ENCODE measurements at places on chromosomes 7 and 10. TPM values are rescaled to one million over a fixed set of nuclear protein-coding genes. Genes with fewer than 3 reads are reported as not detected.

SPDYE6 gene
- not detected for total RNA-seq

NOD1 gene
- 16.6 TPM for total RNA-seq

GIMAP8 gene
- total RNA-seq: 15.4 TPM

CFAP43 gene
- 0.24 TPM for total RNA-seq

EPO gene
- total RNA-seq: not detected

ATXN7L1 gene
- 9.7 TPM for total RNA-seq

MKI67 gene
- total RNA-seq: 2.0 TPM

DNA sequence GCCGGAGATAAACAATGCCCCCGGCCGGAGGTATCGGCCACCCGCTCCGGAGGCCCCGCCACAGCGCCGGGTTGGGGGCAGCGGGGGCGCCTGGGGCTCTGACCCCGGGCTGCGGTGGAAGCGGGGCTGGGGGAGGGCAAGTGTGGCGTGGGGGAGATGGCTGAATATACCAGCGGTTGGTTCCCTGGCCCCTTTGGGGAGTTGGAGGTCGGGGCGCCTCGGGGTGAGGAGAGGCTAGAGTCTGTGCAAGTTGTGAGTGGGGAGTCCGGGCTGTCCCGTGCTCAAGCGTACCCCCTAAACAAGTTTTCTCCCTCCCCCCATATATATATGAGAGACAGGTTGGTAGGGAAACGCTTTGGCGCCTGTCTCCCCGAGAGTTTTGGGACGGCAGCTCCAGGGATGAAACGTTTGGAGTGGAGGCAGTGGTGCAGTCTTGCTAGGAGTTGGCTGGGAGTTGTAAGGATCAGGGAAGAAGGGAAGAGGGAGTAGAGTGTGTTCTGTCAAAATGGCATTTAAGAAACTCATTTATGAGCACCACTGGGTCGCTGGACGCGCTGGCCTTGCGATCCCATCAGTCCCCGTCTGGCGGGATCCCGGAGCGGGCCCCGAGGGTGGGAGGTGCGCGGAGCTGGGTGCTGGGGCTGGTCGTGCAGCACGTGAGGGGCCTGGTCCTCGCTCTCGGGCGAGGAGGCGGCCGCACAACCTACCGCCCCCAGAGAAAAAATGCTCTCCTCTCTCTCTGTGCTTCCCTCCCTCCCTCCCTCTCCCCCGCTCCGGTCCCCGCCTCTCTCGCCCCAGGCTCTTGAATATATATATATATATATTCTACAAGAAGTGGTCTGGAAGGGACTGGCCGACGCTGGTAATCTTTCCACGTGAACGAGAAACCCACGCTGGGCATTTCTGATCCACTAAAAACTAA lies 1.1 kb downstream of the TET1 start:
- peak; percentile 82 for DNase-seq

- no peak for DNase-seq
These were observed 52.9 kb downstream of the CALD1 start for GRCh38 chr7:134832367-134832766.

GRCh38 chr7:112160771-112161150 lies 45.4 kb downstream of the DOCK4 start:
- DNase-seq: no peak

GRCh38 chr7:75885036-75885435 lies 6.2 kb downstream of the RHBDD2 start:
- DNase-seq: no peak

DNA sequence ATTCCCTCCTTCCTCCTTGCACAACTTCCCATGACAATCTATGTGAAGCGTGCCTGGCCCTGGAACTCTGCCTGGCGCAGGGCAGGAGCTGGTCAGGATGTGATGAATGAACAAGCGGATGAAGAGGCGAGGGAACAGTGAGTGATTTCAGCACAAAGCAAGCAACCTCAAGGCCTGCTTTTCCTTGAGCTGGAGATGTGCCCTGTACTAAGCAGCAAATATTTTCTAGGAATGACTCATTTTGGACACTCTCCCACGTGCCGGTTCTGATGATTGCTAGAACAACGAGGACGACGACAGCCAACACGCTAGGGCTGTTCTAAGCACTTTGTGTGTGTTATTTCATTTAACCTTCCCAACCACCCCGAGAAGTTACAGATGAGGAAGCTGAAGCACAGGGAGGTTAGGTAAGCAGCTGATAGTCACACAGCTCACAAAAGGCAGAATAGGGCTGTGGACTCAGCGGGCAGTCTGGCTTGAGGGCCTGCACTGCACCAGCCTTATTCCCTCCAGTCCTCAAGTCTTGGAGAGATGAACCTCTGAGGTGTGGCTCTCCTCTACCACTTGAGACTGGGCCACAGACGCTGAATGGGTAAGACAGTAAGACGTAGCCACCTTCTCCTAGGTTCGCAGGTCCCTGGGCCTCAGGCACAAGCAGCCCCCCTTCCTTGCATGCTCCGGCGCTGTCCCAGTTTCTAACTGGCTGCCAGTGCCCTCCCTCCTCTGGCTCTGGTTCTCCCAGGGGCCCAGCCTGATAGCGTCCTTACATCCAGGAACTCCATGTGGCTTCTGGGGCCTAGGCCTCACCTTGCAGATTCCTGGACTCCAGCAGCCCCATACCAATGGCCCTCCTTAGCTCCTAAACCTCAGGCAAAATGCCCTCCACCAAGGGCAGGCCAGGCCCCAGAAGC lies 59.0 kb downstream of the YKT6 start:
- DNase-seq: peak; percentile 93

DNA sequence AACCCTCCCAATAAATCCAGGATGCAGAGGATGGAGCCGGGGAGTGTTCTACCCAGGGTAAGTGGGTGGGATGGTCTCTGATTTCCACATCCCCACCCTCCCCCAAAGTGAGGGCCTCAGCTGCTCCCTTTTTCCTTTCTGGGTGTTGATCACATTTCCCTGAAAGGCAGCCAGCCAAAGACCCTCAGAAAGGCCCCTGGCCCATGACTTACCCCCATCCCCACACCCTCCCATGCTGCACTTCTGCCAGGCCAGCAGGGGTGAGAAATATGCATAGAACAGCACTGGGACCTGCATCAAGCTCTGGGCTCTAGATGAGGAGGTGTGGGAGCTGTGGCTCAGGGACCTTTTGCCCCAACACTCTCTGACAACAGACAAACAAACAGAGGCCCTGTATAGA lies 927.3 kb upstream of the ZNF722 start:
- no peak for DNase-seq

DNA sequence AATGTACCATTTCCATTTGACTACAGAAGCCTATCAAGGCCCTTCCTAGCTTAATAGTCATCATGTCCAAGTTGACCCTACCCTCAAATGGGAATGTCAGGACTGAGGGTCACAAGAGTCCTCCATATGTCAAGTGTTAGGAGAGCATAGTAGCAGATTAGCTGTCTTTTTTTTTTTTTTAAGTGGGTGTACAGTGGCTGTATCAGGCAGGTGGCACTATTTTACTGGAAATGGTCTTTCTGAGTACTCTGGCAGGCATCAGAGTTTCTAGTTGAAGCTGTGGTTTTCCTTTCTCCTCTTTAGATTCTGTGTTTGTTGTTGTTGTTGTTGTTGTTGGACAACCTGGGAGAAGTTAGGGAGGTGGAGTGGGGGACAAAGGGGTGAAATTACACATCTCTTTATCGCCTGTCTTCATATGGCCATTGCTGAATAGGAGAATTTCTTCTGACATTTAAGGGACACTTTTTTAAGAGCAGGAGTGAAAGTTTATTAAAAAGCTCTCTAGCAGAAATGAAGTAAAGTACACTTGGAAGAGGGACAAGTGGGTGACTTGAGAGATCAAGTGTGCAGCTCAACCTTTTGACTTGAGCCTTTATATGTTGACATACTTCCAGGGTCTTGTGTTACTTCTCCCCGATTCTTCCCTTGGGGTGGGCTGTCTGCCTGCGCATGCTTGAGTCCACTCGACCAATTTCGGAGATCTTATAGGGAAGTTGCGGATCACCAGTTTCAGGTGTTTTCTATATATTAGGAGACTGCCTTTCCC lies 104.1 kb upstream of the FOXP2 start:
- DNase-seq: no peak

DNA sequence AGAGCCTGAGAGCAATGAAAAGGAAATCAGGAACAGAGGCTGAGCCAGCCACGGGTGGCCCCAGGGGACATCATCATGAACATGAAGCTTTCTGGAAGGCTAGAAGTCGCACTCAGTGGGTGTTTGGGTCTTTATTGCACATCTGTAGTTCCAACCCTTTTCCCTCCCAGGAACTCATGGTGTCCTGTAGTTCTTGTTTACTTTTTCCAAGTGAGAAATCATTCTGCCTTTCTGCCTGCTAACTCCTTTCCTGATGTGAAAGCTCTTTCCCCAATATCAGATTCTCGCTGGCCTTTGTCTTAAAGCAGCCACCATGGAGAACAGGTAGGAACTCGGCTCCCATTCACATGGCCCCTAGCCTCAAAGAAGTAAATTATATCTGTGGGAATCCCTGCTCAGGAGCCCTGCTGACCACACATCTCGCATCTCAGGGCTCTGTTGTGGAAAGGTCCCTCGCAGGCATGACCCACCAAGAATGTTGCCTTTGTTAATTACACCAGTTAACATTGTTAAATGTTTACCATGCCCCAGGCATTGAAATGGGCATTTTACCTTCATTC lies 542.7 kb downstream of the TNS3 start:
- no peak for DNase-seq

DNA sequence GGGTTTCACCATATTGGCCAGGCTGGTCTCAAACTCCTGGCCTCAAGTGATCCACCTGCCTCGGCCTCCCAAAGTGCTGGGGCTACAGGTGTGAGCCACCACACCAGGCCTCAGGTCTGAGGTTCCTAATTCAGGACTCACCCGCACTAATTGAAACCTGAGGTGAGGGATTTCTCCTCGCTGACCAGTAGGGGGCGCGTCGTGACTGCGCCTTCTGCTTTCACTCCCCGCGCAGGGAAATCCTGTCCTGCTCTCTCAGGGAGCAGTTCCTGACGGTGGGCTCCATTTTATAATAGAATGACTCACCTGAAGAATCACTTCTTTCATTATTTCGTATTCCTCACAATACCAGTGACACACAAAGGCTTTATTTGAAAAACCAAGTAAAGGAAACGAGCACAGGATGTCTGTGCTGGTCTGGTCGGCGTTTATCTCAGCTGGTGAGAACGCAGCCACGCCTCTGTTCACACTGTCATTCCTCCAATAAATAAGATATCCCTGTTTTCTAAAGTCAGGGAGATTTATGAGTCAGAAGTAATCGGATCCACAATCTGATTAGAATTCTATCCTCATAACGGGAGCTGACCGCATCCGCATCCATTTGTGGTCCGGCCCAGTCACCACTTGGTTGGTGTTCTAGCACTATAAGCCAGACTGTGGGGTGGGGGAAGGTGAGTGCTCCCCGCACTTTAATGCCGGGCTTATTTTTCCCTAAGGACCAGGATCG lies 35.4 kb downstream of the BAG3 start:
- DNase-seq: peak; percentile 94

DNA sequence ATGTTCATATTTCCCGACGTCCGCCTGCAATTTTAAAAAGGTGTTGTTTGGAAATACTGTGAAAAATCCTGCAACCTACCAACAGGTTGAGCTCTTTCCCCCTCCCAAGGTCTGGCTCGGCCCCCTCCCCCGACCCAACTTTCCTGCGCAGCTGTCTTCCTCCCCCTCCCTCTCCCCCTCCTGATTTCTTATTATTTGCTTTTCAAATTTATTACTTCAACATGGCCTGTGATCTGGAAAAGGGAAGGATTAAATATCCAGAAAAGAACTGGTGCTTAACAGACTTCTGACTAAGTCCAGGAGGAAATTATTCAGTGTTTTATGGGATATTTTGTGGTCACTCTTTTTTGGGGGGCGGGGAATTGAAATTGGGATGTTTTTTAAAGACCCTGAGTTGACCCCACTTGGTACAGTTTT lies 2.4 kb downstream of the ARID5B start:
- no peak for DNase-seq

- DNase-seq: no peak
These were observed 1.5 kb upstream of the MTPN start for GRCh38 chr7:135978624-135979023.

DNA sequence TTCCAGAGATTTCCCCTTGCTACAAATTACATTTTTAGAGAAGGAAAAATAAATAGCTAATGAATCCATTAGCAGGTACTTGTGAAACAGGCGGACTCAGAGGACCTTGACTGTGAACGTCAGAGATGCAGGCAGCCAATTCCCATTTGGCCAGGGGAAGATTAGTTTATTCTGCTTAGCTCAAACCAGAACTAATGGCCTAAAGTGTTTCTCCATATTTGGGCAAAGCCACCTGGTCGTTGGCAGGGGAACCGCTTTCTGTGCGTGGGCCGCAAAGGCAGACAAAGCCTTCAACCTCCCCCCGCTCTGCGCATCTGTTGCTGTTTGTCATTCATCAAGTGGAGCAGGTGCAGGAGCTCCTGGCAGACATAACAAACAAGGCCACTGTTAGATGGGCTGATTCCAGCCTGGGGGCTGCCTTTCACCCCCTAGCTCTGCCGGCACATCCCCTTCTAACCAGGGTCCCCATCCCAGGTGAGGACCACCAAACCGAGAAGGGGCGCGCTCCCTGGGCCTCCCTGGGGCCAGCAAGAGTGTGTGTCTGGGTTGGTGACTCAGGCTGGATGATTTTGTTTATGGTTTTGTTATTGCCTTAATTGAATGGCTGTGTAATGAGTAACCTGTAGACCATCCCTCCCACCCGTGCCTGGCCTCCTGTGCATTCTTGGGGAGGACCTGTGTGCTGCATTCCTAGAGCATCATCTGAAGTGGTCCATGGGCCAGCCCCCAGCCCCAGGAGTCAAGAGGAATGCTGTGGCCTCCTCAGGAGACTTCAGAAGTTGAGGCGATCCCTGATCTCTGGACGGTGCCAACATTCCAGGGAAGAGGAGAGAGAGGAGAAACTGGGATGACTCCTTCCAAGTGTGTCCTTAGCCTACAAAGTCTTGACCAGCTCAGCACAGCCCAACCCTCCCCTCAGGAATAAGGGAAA lies 14.5 kb upstream of the CPA1 start:
- DNase-seq: peak; percentile 70

- DNase-seq: no peak
These were observed 27.7 kb downstream of the ALDH18A1 start for GRCh38 chr10:95628786-95629185.

DNA sequence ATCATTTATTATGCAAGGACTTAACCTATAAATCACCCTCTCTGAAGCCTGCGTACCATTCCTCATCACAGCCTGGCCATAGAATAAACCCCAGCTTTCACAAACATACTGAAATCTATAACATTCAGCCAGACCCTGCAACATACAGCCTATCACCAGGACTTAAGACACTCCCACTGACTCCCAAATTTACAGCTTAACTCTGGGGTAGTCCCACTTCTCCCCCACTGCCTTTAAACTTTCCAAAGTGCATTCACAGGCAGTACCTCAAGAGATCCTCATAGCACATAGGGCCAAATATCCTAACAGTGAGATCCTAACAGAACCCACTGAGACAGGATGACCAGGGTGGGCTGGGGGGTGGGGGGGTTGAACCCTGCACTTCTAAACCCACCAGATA lies 3.5 kb downstream of the LDB1 start:
- no peak for DNase-seq
